ENCODE measurements at places on chromosomes 1 and 21.
A peak's percentile ranks its signal among the peaks of the same experiment; 100 is the strongest.

- no peak for DNase-seq
These were observed 4.1 kb upstream of the AVPR1B start for GRCh38 chr1:206121269-206121668.

DNA sequence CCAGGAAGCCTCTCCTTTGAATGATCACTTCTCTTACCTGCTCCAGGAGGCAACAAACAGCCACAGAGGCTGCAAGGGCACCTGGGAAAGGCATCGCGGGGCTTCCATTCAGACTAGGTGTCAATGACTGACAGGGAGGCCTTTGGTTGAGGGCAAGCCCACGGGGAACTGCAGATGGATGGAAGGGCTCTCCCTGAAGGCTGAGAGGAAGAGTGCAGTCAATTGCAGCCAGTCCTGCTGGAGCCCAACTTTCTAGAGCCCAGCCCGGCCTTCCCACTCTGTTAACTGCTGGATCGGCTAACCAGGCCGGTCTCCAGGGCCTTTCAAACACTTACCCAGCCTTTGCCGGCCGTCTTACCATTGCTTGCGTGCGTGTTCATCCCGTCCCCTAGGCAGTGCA, 89.3 kb downstream of the LACTBL1 start:
- DNase-seq = no peak

GRCh38 chr1:201359031-201359872, 18.2 kb downstream of the TNNT2 start:
- DNase-seq = no peak

DNA sequence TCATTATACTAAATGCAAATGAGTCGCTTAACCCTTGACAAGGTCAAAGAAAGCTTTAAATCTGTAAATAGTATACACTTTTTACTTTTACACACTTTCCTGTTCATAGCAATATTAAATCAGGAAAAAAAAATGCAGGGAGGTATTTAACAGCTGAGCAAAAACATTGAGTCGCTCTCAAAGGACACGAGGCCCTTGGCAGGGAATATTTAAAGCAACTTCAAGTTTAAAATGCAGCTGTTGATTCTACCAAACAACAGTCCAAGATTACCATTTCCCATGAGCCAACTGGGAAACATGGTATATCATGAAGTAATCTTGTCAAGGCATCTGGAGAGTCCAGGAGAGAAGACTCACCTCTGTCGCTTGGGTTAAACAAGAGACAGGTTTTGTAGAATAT, 62.7 kb downstream of the CAPN2 start:
- DNase-seq = no peak

DNA sequence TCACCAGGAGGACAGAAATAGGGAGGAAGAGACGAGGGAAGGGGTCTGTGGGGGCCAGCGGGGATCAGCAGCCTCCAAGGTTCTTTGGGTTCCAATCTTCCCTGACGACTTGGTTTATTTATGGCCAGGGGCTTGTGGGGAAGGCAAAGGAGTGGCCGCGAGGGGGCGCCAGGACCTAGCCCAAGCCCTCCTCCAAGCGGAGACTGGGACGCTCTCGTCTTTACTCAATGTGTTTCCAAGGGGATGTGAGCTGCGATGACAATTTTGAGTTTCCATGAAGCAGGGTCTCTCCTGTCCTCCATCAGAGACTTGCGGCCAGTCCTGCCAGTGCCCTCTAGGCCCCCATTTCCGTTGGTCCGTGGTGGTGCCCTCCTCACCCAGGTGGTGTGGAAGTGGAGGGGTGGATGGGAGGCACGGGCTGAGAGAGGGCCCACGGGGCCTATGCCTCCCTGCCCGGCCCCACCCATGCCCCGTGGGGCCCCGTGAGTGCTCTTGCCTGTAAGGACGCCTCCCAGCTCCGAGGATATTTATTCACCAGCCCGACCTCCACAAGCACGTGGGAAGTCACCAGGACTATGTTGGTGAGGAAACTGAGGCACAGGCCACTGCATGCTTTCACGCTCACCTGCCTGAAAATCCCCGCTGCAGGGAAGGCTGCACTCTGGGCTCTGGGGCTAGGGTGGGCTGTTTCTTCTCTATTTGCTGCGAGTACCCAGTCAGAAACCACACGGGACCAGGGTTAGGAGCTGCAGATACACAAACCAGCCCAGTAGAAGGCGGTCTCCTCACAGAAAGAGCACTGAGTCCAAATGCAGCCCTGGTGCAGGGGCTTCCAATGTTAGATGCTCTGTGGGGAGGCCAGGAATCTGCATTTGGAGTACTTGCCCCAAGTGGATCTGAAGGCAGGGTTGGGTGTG, 26.5 kb downstream of the DMRTB1 start:
- peak; percentile 41 for DNase-seq

GRCh38 chr1:3645247-3645646, 4.7 kb downstream of the WRAP73 start:
- DNase-seq = no peak

GRCh38 chr1:99755664-99756063, 10.8 kb downstream of the FRRS1 start:
- DNase-seq = no peak

DNA sequence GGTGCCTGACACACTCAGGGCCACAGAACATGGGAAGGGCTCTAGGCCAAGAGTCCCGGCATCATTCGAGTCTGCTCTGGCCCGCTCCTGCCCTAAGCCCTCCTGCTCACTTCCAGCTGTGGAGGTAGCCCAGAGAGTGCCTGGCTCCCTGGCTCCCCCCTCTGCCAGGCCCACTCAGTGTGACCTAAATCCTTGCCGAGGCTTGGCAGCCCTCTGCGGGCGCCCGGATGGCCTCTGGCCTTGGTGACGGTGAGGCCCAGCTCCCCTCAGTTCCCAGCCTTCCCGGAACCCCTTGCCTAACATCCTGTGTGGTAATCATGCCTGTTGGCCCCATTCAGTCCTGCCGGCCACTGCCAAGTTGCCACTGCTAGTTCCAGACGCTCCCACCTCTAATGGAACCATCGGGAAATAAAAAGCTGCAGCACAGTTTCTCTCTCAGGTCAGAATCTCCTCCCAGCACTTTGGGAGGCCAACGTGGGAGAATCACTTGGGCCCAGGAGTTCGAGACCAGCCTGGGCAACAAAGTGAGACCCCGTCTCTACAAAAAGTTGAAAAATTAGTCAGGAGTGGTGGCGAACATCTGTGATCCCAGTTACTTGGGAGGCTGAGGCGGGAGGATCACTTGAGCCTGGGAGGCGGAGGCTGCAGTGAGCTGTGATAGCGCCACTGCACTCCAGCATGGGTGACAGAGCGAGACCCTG, 1.2 kb upstream of the H6PD start:
- no peak for DNase-seq

- DNase-seq = no peak
These were observed 349.6 kb downstream of the MATN1 start for GRCh38 chr1:30373471-30374399.

GRCh38 chr1:4549930-4550329, 104.5 kb upstream of the AJAP1 start:
- no peak for DNase-seq

DNA sequence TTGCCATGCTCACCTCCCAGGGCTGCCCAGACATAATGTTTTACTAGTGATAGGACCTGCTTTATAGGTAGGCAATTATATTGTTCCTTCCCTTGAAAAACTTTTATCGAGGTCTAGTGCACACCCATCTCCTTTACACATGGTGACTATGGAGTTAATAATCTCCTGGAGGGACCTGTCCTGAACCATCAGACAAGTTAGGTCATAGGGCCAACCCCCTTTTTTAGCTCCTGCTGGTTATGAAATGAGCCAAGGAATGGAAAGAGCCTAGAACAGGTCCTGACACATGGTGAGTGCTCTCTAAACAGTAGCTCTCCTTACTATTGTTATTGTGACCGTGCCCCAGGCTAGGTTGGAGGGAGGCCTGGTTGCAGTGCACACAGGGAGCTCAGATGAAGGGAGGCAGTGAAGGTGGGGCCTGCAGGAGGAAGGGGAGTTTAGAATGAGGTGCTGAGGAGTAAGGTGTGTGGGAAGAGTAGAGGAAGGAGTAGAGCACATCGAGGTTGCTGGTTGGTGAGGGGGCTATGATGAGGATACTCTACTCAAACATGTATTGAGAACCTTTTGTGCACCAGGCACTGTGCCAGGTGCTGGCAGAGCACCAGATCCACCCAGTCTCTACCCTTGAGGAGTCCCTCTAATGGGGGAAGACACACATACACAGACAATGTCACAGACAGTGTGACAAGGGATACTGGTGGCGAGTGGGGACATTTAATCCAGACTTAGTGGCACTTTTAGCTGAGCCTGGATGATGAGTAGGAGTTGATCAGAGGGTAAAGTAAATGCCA, 14.1 kb upstream of the LMNA start:
- no peak for DNase-seq

GRCh38 chr1:198480876-198481275, 59.6 kb downstream of the ATP6V1G3 start:
- no peak for DNase-seq

DNA sequence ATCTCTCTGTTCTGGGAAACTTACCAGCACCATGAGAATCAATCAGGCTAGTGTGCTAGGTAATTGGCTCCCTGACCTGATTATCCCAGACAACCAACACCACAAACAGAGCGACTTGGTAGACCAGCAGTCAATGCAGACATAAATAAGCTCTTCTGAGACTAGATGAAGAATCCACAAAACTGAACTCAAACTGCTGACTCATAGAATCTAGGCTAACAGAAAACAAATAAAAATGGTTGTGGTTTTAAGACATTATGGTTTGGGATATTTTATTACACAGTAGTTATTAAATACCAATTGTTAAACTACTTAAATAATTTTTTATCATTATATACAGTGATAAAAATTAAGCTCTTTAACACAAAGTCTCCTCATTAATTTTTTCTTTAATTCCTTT, 535.7 kb downstream of the COL11A1 start:
- no peak for DNase-seq

DNA sequence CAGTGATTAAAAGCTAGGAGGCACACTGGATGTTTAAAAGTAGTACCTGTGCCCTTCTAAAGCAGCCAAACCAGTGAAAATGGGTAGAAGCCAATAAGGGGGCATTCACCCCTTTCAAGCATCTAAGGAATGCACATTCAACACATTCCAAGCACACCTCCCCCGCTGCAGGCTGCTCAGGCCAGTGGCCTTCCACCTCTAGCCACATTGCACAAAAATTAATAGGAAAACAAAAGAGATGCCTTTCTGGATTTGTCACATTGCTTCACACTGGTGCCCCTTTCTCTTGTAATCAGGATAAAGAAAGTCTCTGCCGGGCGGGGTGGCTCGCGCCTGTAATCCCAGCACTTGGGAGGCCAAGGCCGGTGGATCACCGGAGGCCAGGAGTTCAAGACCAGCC, 834.0 kb downstream of the USP25 start:
- no peak for DNase-seq

DNA sequence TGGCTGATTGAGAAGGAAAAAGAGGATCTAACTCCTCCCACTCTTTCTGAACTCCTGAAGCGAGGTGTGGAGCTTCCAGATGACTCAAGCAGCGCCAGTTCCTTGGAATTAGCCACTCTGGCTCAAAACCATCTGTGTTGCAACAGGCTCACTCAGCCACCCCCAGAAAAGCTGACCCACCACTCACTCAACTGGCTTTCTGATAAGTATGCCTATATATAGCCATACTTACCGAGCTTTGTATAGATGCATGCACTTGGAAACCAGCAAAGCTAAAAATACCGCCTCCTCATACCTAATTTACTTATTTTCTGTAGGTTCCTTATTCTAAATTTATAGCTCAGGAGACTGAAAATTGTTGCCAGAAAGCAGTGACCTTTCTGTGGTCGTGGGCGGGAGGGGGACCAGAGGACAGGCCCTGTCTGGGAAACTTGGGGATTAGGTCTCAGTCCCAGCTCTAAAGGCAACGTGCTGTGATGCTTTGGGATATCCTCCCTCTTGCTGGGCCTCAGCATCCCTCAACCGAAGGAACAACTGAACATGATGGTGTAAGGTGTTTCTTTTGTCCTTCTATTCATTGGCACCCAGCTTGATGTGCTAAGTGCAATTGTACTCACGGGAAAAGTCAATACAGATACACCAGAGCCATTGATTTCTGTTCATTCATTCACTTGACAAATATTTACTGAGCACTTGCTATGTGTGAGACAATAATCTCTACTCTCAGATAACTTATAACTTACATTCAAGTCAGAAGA, 65.7 kb downstream of the NENF start:
- no peak for DNase-seq

DNA sequence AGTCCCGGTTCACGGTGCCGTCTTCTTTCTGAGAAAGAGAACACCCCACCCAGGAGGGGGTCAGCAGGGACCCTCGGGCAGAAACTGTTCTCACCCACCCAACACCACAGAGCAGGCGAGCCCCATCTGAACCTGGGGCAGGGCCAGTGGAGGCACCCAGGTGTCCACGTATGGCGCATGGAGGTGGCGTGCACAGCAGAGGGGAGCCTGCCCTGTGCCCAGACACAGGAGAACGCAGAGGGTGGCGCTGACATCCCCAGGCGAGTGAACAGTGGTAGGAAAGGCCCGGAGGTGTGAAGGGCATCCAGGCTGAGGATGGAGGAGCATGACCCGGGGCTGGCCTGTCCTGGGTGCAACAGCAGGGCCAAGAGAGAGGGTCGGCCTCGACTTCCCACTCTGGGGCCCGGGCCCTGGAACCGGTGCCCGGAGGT, 91.1 kb downstream of the STUM start:
- no peak for DNase-seq

- no peak for DNase-seq
These were observed 127.8 kb downstream of the LMX1A start for GRCh38 chr1:165228676-165229075.

GRCh38 chr1:207848234-207848633, 62.7 kb downstream of the CD34 start:
- peak; percentile 49 for DNase-seq

DNA sequence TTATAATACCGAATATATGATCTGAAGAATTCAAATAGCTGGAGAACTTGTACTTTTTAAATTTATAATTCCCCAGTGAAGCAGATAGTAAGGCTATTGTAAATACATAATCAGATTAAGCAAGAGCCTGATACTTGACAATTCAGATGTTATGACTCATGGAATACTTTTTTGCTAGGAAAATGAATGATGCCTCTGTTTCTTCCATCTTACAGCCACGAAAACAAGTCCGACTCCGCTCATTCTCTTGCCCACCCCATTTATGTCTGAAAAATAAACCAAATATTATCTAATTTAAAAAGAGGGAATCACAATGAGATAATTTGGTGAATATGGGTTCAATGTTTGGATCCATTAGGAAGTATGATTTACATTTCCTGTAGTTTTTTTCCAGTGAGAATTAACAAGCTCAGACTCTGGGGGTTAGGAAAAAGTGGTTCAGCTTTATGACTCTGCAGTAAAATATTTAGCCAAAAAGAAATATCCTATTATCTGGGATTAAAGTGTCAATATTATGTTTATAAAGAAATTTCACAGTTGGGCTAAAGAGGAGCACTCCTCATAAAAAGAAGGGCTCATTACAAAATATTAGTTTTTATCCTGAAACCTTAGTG, 50.4 kb upstream of the DAB1 start:
- no peak for DNase-seq

GRCh38 chr1:63845346-63845745, 71.5 kb downstream of the ROR1 start:
- DNase-seq = no peak
